Cortex of kidney (tissue), 1 donor: ENCODE measurements at places on chromosomes 1 and 21.

DNA sequence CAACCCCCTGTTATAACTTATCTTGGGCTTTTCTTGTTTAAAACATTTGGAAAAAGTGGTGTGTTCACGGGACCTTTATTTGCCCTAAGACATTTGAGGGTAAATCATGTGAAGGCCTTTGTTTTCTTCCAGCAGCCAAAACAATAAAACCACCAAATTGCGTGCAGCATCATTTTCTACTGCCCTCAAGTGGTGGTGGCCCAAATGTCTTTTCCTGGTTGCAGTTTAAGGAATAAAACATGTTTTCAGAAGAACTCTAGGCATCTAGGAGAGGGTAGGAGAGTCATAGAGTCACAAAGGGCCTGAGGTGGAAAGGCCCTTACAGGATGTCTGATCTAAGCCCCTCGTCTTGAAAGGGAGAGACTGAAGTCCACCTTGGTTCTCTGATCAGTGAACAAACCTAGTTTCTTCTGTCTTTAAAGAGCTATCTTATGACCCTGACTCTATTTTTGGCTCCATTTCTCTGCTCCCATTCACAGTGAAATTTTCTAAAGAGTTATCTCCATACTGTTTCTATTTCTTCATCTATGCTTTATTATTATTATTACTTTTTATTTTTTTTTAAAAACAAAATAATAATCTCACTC, 16.0 kb upstream of the EPS15 start:
- DNase-seq = no peak

DNA sequence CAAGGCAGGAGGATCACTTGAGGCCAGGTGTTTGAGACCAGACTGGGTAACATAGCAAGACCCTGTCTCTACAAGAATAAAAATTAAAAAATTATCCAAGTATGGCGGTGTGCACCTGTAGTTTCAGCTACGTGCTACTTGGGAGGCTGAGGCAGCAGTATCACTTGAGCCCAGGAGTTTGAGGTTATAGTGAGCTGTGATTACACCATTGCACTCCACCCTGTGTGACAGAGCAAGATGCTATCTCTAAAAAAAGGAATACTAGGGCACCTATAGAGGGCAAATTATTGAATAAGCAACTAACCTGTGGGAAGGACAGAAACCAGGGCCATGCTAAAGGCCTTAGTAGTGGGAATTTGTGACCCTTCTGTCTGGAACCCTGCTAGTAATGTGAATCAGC, 86.1 kb downstream of the TENT5C start:
- DNase-seq = no peak

- DNase-seq = no peak
Observed at GRCh38 chr1:231964961-231965360, 338.4 kb downstream of the DISC1 start.

DNA sequence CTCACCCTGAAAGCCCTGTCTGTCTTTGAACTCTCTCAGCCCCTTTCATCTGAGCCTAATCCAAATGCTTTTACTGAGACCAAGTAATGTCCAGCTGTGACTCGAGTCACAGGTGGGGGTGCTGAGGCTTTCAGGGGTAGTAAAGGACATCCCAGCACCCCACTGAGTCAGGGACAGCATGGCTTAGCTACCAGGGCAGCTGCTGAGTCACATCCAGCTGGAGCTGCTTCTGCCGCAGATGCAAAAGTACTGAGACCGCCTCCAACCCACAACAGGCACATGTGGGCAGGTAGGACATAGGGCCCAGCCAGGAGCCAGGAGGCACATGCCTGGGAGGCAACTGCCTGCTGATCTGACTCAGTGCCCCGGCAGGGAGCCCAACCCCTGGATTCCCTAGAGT, 6.7 kb upstream of the VSIG8 start:
- no peak for DNase-seq

DNA sequence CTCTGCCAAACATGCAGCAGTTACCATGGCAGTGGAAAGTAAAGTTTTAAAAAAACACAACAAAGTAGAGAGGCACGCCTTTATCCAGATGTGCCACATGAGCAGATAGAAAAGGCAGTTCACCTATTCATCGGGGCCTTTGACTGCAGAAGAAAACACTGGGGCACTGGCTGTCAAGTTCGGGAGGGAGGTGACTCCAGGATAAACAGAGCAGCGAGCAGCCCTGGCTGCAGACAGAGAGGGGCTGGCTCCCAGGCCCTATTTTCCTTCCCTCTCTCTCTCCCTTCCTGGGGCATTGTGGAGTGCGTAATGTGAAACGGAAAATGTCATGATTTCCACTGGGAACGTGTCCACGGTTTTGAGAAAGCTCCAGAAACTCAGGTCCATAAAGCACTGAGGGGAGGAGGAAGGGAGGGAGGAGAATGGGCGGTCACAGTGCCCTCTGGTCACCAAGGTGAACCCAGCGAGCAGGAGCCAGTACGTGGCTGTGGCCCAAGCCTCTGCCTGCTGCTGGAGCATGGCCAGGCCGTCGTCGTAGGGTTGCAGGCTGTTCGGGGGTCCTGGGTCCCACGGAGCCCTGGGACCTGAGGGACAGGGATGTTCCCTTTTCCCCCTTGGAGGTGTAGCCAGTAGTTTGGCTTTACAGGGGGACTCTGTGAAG, 114.7 kb upstream of the IRF2BP2 start:
- DNase-seq = no peak

DNA sequence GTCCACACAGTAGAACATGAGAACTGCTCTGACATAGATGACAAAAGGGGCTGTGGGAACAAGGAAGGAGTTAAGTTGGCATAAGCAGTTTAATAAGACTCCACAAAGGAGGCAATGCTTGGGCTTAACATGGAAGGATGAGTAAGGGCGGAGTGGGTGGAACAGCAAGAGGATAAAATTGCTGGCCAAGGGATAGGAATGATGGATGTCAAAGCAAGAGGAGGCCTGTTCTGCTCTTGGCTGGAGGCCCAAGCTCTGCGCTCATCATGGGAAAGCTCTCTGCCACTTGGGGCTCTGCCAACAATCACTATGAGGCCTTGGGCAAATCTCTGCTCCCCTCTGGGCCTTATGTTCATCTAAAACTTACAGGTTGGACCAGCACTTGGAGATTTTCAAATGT, 98.3 kb upstream of the CAMK1G start:
- DNase-seq = no peak

GRCh38 chr1:188423073-188423472, 1594.3 kb downstream of the PLA2G4A start:
- no peak for DNase-seq

GRCh38 chr1:233677690-233678354, 63.9 kb downstream of the KCNK1 start:
- no peak for DNase-seq
